ENCODE measurements at places on chromosomes 2 and 18.

DNA sequence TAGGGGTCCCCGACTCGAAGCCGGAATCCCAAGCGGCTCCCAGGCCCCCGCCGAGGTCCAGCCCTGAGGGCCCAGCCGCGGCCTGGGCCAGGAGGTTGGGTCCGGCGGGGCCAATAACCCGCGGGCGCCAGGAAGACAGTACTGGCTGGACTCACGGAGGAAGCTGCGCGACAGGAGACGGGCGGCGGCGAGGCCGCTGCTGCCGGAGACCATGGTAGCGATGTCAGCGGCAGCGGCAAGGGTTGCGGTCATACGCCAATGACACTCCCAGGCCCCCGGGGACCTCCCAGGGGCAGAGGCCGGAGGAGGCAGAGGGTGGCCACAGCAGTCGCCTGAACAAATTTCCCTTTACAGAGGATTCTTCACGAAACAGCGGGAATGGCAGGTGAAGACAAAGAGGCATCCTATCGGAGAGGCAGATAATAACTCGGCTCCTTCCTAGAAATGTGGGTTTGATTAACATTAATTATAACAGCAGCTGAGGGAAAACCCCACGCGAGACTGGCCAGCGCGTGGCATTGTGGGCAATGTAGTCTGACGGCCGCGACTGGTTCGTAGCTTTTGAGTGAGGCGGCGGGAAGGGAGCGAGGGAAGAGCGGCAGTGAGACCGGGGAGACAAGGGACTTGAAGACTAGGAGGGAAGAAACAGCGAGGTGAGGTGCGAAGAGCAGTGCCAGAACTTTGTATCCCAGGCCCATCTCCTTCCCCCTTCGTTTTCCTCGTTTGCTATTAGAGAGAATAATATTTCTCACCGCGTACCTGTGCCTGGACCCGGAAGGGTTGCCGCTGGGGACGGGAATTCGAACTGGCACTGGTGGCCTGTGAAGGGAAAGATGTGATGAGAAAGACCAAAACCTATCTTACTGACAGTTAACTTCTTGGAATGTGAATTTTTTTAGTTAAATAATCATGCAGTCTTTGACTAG lies at the start of gene SUCLG1:
TSS of gene SUCLG1 (minus strand) at position 263 of the 926 bp plus-strand sequence. CDS start at position 252, 11 bp downstream.
- DNase-seq, result peak; percentile 60

GRCh38 chr2:113164215-113164929 lies 9.4 kb upstream of the PSD4 start:
- no peak for DNase-seq

DNA sequence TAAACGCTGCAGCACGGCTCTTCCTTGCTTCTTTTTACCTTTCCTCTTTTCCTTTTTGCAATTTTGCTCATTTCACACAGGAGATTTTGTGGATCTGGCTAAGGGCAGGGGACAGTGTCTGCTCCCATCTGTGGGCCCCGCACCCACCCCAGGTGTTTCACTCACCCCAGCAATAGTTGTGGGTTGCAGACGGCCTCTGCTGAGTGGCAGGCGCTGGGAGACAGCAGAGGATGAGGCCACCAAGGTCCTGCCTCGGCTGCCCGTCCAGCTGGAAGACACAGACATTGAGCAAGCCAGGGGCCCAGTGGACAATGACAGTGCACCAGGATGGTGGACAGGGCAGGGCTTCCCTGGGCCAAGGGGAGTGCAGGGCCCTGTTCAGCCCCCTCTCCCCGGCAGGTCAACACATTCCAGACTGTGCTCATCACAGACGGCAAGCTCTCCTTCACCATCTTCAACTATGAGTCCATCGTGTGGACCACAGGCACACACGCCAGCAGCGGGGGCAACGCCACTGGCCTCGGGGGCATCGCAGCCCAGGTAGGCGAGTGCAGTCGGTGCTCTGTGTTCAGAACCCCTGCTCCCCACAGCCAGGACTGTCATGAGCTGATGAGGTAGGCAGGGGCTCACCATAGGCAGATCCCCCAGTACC lies 35.0 kb downstream of the SNED1 start:
- no peak for DNase-seq

GRCh38 chr2:21367421-21367820 lies 243.7 kb downstream of the TDRD15 start:
- DNase-seq, result no peak

DNA sequence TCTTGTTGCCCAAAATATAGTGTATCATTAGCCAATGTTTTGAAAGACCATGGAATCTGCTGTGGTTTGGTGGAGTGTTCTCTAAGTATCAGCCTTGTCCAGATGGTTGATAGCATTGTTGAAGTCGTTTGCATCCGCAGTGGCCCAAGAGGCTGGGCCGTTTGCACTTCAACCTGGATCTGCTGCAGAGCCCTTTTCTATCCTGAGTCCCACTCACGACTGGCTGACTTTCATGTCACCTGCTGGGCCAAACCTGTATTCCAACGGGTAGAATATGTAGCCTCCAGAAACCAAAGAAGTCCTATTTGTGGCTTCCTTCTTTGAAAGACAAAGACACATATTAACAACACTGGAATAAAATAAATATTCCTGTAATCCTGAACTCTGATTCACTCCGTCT lies 1154.1 kb downstream of the RPIA start:
- DNase-seq, result no peak

- DNase-seq, result no peak
These were observed 8.4 kb downstream of the L3MBTL4 start for GRCh38 chr18:6406075-6406909.

GRCh38 chr18:53755914-53756609 lies 468.4 kb downstream of the MBD2 start:
- DNase-seq, result no peak

GRCh38 chr2:159988412-159988970 lies 73.9 kb downstream of the PLA2R1 start:
- DNase-seq, result no peak

DNA sequence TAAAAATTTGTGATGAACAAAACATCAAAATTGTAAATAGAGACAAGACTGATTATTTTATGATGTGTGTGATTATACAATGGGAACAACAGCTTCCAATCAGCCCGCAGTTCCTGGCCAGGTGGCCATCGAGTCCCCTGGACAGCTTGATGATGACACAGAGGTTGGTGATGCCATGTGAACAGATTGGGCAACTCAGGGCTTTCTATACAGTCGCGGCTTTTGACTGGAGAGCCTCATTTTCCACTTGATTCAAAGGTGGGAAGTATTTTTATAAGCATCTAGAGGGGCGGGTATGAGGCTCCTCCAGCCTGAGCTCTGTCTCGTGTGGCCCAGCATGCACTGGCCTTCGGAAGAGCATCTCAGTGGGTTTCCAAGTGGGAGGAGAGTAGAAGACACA lies 14.9 kb upstream of the HPCAL1 start:
- DNase-seq, result no peak

DNA sequence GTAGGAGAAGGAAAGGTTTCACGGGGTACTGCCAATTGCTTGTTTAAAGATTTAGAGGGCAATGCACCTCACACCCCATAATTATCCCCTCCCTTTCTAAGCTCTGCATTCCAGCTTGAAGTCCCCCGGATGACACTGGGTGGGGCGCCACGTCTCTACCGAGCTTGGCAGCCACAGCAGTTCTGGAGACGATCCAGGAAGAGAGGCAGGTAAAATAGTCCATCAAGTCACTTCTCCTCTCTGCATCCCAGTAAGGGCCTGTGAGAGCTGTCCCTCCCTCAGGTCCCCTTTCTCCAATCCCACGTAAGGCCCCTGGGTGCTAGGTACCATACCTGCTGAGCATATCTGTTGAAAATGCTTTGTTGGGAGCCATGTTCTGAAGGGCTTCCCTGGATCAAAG lies 65.7 kb downstream of the CAPN13 start:
- DNase-seq, result no peak

GRCh38 chr2:224875153-224875552 lies 159.0 kb upstream of the CCDC195 start:
- no peak for DNase-seq

DNA sequence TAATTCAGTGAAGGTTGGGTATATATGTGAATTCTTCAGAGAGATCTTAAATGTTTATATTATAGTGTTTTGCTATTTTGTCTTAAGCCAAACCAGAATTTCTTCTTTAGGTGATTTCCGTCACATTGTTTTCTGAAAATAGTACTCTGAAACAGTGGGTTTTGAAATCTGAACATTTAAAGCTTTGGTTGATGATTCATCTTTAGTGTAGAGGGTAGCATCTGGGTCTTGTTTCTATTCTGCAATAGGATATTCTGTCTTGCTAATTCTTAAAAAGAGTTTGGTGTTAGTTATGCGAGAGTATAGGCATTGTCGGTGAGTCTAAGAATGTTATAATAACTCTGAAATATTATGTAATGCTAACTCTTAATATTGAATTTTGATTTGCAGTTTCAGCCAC lies 69.6 kb upstream of the FAM237A start:
- no peak for DNase-seq

GRCh38 chr2:239882331-239882732 lies 142.8 kb downstream of the NDUFA10 start:
- no peak for DNase-seq

DNA sequence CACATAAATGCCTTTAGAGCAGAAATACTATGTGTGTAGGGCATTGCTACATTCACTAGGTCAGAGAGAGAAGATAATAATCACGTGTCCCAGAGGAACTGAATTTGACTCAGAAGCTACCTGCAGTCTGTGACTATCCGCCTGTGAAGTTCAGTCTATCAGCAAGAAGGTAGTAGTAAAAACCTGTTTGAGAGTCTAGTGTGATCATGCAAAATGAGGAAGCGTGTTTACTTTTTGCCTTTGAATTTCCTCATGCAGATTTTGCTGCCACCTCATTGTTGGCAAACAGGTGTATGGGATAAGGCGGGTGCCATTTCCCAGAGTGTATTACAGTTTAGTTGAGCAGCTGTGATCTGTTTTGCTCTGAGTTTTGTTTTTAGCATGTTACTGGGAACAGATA lies 403.9 kb upstream of the FANCL start:
- no peak for DNase-seq

- no peak for DNase-seq
These were observed 1.3 kb upstream of the CEP68 start for GRCh38 chr2:65054749-65055421.

DNA sequence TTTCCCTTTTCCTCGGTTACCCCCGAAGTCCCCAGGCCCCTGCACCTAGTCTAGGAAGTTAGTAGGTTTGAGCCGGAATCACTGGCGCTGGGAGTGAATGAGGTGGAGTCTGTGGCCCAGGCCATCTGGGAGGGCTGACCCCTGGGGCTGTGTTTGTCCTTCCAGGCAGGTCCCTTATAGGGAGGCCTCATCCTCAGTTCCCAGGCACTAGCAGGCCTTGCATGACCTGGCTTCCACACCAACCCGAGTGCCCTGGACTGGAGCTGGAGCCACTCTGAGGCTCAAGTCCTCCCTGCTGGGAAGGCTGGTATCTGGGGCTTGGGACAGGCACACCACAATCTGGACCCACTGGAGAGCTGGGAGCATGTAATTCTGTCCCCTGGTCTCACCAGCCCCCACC lies 111.0 kb downstream of the DYSF start:
- no peak for DNase-seq

DNA sequence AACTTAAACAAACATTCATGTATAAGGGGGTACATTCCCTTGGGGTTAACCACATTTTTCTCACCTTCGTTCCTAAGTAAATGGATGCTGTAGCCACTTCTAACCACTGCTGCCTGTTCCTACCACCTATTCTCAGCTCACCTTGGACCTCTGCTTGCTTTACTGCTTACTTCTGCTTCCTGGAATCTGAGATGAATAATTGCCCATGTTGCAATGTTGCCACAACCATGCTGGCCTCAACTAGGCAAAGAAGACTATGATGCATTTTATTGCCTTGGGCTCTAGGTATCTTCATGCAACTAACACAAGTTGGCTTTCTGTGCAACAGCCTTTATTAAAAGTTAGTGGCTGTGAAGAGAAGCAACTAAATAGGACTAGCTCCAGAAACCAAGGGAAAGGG lies 106.3 kb upstream of the TCF4 start:
- no peak for DNase-seq
